AG04449 (cell line): ENCODE measurements at places on chromosomes 2 and 18.

DNA sequence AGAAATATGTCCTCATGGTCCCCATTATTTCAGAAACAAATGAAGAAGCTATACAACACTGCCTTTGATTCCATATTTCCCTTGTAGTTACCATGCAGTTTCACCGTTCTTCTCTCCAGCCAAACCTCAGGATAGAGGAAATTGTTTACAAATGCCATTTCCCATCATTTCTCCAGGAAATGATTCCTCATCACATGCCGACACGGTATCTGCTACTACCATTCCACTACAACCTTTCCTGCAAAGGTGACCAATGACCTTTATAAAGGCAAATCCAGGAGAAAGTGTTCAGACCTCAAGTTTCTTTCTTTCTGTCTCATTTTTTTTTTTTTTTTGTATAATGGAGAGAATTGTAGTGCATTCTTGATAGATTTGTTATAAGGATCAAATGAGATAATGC, 460.8 kb upstream of the CDH20 start:
- no peak for DNase-seq

DNA sequence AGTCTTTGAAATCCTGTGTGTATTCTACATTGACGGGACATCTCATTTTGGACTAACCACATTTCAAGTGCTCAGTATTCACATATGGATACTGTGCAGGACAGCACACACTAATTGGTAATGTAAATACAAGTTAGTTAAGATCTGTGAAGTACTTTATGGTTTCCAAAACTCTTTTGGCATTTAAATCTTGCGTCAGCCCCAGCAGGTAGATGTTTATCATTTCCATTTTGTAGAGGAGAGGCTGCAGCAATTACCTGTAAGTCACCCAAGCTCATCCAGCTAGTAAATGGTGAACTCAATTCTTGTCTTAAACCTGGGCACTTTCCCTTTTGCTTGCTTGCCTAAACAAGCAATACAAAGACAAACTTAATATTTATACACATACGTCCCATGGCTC, 1.6 kb upstream of the NAGK start:
- DNase-seq = no peak

DNA sequence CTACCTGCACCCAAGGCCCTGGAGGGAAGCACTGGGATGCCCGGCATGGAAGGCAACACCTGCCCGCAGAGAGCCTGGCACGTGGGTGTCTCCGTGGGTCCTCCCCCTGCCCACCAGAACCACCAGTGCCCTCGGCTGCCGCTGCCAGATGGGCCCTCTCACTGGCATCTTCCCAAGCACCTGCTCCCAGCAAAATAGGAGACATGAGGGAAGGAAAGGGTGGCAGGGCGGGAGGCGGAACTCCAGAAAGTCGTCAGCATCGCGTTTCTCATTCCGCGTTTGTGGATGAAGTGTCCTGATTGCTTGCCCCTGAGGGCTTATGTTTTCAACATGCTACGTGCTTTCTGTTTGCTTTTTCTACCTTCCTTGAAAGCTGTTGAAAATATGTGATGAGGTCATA, 8.8 kb upstream of the SNTG2 start:
- no peak for DNase-seq

DNA sequence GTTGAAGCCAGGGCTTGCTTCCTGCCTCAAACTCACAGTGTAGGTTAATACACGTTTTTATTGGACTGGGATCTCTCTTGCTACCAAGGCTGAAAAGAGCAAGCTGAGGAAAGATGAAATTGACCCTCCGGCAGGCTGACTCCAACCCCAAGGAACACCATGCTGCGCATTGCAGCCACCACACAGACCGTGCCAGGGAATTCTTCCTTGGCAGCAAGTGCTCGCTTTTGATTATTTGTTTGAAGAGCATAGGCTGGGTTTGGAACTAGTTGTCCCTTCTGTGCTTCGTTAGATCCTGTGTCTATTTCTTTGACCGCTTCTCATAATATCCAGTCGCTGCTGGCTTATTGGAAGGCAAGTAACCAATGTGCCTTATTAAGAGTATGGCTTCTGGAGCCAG, 34.4 kb upstream of the DARS1 start:
- no peak for DNase-seq

DNA sequence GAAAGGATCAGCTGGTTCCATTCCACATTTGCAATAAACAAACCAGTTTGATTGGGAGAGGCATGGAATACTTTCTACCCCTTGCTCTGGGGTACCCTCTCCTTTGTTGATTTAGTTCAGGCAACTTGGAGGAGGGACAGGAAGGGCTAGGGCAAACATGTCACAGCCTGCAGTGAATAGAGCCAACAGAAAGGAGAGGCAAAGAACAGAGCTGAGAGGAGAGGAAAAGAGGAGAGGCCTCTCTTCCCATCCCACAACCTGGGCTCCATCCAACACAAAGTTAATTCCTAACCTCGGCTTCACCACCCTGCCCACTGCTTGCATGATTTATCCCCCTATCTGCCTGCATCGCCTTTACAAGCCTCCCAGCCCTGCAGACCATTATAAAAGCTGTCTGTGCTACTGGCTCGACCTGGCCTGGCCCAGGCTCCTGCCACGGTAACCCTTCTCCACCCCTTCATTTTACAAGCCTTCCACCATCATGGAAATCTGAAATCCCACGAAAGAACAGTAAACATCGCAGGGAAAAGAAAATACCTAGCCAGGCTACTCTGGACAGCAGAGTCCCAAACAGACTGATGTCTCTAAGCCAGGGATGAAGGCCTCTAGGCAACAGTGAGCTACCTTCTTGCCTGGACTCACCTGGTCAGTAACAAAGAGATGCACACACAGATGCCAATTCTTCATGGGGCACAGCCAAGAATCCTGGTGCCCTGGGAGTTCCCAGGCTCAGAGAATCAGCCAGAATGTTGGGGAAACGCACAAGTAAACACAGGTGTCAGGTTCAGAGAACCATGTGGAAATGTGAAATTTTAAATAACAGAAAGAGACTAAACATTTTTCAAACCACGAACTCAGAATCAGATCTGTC, 43.6 kb downstream of the NHEJ1 start:
- DNase-seq = no peak

GRCh38 chr2:64679673-64680425, 26.1 kb upstream of the SERTAD2 start:
- no peak for DNase-seq
